Stimulated activated CD8-positive, alpha-beta memory T cell treated with anti-CD3 and anti-CD28 coated beads, Interleukin-12 subunit alpha, Interleukin-12 subunit beta, amount 100 ng/mL, for 1 hour (primary cell): ENCODE measurements at places on chromosomes 2 and 18.

- DNase-seq: no peak
These were observed 55.0 kb downstream of the EPB41L3 start for GRCh38 chr18:5488844-5489243.

DNA sequence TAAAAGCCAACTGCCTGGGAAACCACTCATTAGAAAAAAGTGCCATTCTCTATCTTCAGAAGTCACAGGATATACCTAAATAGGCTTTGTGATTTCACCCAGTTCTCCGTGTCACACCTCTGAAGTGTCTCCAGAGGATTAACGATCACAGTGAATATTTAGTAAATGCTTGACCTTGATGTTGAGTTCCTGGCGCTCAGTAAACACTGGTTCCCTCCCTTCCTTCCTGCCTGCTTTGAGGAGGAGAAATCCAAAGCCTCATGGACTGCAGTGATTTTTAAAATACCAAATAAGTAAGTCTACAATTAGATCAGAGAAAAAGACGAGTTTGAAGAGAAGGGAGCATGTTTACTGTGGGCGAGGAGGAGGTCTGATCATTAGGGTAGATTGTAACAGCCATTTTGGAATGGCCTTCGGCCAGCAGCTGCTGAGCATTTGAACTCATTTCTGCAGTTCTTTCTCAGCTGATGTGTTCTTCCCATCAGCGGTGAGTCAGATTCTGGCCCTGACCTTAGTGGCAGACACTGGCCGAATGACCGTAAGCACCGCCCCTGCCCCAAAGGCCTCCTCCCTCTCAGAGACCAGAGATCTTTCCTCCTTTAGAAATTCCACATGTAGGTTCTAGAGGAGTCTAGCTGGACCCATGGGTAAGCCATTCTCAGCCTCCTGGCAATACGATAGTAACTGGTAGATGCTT is 62.1 kb upstream of the SLC16A14 start:
- no peak for DNase-seq

DNA sequence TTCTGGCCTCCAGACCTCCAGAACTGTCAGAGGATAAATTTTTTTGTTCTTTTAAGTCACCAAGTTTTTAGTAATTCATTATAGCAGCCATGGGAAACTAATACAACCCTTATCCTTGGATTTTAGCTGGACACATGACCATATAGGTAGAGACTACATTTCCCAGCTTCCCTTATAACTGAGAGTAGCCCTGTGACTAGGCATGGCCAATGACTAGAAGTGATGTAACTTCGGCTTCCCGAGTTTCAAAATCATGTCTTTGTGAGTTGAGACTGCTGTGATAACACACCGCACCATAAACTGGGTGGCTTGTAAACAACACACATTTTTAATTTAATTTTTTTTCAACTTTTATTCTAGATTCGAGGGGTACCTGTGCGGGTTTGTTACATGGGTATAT is 134.0 kb upstream of the SERTAD2 start:
- no peak for DNase-seq

GRCh38 chr2:98387478-98387877 is 41.2 kb downstream of the CNGA3 start:
- no peak for DNase-seq

- no peak for DNase-seq
These were observed 37.7 kb downstream of the INPP4A start for GRCh38 chr2:98482362-98482761.

DNA sequence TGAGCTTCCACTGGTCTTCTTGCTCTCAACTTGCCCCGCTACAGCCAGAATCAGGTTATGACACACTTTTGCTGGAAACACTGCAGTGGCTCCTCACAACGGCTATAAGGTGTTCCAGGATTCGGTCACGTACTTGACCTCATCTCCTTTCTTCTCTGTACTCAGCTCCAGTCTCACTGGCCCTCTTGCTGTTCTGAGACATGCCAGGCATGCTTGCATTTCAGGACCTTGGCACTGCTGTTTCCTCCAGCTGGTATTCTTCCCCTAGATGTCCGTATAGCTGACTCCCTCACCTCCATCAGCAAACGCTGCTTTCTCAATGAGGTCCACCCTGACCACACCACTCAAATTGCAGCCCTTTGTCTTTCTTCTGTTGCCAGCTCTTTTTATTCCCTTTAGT is 31.9 kb upstream of the C1GALT1C1L start:
- no peak for DNase-seq

GRCh38 chr2:128162266-128162665 is 71.3 kb downstream of the UGGT1 start:
- no peak for DNase-seq

DNA sequence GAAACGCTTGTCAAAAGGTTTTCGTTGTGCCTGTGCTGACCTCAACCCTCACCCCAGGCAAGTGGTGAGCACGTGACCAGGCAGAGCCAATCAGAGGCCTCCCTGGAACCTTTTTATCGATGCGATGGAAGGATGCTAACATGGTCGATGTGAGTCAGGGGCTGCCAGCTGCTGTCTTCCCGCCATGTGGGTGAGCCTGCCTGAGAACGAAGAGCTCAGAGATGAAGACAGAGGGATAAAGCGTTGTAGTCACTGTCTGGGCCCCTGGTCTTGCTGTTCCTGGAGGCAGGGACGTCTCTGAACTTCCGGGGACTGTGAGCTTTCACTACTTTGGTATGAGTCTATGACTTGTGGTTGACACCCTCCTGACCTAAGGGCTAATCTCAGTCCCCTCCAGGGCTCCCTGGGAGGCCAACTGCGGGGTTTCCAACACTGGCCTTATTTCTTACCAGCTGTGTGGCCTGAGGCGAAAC is 18.6 kb downstream of the DNMT3A start:
- peak; percentile 36 for DNase-seq
